ENCODE measurements at places on chromosomes 13 and 19. TPM values are rescaled to one million over a fixed set of nuclear protein-coding genes. Genes with fewer than 3 reads are reported as not detected.

The JAK3 gene
- 0.57 TPM for total RNA-seq

The TSSK6 gene
- 0.75 TPM for total RNA-seq

The KISS1R gene
- total RNA-seq, result not detected

The CYP4F12 gene
- total RNA-seq, result not detected

The MIDN gene
- total RNA-seq, result 73.1 TPM

The FCER2 gene
- total RNA-seq, result not detected

The LIG1 gene
- 26.5 TPM for total RNA-seq

The KRTDAP gene
- total RNA-seq, result not detected

The ADGRE1 gene
- total RNA-seq, result not detected

The VN1R4 gene
- total RNA-seq, result not detected

The NLRP11 gene
- total RNA-seq, result not detected

The NFIX gene
- 161 TPM for total RNA-seq

The CYP2F1 gene
- total RNA-seq, result not detected

The TJP3 gene
- not detected for total RNA-seq

The CCDC169 gene
- 1.4 TPM for total RNA-seq

The GJA3 gene
- 0.03 TPM for total RNA-seq

The CEACAM4 gene
- total RNA-seq, result not detected

The CABP5 gene
- total RNA-seq, result not detected

The FGF22 gene
- not detected for total RNA-seq

All from HFFc6 (cell line).